HFF-Myc (cell line): ENCODE measurements at places on chromosomes 11 and 22.
A peak's percentile ranks its signal among the peaks of the same experiment; 100 is the strongest.

DNA sequence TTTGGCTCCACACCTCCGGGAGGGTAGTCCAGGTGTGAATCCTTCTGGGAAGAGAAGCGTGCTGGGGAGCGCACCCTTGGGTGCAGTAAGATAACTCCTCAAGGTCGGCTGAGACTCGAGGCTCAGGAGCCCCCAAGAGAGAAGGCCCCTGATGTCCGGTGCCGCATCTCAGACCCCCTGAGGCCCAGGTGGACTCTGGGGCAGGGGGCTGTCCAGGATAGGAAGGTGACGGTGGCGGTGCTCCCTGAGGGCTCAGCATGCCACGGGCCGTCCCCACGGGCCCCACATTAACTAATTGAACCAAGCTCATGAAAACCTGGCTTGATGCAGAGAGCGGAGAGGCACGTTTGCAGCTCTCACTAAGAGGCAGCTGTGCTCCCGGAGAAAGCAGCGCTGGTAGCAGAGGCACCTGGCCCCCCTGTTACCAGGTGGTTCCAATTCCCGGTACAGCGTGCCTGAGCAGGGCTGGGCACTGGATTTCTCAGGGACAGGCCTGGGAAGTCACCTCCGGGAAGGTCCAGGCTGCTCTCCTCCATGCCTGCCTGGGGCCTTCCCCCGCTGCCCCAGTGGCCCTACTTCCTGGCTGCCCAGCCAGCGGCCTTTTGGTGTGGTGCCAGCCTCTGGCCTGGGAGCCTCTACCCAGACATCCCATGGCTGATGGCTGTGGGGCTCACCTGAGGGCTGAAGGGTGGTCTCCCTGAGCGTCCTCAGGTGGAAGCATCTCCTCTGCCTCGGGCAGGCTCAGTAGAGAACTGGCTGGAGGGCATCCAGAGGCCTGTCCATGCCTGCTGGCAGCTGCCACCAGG lies 1.1 kb downstream of the KCNQ1 start:
- no peak for DNase-seq

DNA sequence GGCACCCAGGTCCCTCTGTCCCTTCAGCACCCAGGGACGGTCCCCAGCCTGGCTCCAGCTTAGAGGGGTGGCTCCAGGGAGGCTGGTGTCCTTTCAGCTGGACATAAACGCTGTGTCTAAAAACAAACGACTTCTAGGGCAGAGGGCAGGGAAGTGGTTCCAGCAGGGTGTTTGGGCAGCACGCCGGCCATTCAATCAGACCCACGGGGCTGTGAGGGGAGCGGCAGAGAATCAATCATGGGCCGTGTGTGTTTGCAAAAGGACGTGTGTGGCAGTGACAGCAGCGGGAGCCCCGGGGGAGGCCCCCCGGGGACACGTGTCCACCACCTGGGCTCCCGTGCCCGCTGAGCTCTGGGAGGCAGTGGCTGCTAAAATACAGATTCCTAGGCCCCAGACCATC lies 127.7 kb downstream of the MN1 start:
- DNase-seq, result no peak

GRCh38 chr11:6746086-6746618 lies 25.6 kb downstream of the OR2AG2 start:
- no peak for DNase-seq

- no peak for DNase-seq
Measured at GRCh38 chr11:19996571-19996970, 163.7 kb downstream of the DBX1 start.

GRCh38 chr22:27252282-27253049 lies 549.1 kb downstream of the MN1 start:
- DNase-seq, result peak; percentile 22

DNA sequence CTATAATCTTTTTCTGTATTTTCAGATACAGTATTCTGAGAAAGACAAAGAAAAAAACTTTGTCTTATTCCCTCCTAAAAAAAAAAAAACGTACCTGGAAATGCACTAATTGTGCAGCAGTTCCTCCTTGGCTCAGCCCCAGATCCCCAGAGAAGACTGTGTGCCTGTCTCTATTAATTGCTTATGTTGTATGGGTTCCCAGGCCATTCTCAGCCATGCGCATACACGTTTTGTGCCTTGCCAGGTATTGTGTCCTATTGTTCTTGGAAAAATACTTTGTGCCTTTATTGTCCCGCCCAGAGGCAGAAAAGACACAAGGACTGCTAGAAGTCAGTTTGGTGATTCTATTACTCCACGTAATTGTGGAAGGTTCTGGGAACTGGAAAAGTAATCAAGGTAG lies 91.2 kb downstream of the PIWIL4 start:
- no peak for DNase-seq

DNA sequence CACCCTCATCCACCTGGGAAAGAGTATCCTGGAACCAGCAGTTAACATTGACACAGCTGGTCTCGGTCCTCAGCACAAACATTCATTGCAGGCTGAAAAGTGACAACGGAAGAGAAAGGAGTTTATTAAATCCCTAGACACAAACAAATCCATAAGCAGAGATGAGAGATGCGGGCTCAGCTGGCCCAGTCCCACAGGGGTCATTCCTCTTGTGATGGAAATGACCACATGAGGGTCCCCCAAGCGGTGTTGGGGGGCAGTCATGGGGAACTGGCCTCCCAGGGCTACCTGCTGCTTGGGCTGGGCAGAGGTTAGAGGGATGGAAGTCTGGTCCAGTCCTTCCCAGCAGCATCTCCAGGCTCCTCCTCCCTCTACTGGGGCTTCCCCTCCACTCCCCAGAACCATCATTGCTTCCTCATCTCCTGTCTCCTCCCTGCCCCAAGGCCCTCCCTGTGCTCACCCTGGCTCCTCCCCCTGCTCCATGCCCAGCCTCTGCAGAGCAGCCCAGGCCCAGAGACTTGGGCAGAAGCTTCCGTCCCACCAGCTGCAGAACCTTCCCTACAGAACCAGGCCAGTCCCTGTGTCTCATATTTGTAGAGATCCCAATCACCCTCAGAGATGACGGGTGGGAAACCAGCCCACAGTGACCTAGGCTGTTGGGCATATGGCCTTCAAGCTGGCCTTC lies 5.4 kb upstream of the IGLL5 start:
- DNase-seq, result no peak

- peak; percentile 17 for DNase-seq
Measured at GRCh38 chr11:30917859-30918478, 331.8 kb upstream of the MPPED2 start.

DNA sequence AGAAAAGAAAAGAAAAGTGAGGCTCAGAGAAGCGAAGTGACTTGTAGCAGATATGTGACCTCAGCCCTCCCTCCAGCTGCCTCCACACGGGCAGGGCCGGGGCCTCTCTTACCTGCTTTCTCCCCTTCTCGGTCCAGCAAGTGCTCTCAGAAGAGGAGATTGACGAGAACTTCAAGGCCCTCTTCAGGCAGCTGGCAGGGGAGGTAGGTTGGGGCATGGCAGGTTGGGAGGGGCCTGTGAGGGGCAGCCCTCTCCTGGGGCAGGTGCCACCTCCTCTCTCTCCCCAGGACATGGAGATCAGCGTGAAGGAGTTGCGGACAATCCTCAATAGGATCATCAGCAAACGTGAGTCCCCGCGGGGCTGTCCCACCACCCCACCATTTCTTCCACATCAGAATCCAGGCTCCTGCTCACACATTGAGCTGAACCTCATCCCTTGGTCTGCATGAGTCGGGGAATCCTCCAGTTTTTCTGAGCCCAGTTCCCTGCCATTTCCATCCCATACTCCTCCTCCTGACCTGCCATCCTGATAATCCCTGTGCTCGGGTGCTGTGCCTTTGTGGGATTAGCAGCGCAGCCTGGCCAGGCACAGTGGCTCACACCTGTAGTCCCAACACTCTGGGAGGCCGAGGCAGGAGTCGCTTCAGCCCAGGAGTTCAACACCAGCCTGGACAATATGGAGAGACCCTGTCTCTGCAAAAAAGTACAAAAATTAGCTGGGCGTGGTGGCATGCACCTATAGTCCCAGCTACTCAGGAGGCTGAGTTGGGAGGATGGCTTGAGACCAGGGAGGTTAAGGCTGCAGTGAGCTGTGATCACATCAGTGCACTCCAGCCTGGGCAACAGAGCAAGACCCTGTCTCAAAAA lies 26.4 kb downstream of the CAPN1 start:
- DNase-seq, result no peak

DNA sequence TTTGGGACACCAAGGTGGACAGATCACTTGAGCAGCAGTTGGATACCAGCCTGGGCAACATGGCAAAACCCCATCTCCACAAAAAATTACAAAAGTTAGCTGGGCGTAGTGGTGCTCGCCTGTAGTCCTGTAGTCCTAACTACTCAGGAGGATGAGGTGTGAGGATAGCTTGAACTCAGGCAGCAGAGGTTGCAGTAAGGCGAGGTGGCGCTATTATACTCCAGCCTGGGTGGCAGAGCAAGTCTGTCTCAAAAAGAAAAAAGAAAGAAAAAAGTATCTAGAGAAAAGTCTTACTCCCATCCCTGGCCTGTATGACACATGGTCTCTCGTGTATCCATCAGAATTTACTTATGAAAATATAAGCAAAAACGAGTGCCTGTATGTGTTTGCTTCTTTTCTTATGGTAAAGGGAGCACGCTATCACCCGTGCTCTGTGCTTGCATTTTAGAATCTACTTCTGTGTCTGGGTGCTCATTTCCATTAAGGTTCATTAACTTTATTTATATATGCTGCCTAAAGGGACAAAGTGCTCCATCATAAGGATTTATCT lies 15.4 kb upstream of the CPT1A start:
- DNase-seq, result no peak

GRCh38 chr22:27804470-27805297 lies 3.1 kb upstream of the MN1 start:
- peak; percentile 19 for DNase-seq

DNA sequence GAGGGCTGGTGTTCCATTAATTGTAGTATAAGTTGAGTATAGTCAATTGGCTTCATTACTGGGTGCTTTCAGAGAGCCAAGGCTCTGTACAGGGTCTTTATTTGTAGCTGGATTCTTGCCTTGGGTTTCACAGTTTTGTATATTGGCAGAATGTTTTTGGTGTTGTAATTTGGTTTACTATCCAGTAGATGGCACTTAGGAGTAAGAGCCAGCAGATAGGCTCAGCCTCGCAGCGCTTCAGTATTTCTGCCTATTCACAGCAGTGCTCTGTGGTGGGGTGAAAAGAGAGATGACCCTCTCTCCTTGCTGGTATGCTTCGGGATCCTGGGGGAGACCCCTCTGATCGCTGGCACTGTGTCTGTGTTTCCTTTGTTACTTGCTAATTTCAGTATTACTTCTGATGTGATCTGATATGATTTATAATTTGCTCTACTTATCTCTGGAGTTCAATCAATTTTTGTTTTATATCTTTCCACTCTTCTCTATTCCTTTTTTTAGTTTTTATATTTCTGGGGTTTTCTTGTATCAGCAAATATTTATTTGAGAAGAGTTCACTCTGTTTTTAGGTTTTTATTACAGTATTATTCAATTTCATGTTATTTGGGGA lies 52.2 kb downstream of the ANO5 start:
- peak; percentile 2 for DNase-seq

GRCh38 chr22:24153353-24153752 lies 27.9 kb upstream of the SUSD2 start:
- DNase-seq, result no peak

DNA sequence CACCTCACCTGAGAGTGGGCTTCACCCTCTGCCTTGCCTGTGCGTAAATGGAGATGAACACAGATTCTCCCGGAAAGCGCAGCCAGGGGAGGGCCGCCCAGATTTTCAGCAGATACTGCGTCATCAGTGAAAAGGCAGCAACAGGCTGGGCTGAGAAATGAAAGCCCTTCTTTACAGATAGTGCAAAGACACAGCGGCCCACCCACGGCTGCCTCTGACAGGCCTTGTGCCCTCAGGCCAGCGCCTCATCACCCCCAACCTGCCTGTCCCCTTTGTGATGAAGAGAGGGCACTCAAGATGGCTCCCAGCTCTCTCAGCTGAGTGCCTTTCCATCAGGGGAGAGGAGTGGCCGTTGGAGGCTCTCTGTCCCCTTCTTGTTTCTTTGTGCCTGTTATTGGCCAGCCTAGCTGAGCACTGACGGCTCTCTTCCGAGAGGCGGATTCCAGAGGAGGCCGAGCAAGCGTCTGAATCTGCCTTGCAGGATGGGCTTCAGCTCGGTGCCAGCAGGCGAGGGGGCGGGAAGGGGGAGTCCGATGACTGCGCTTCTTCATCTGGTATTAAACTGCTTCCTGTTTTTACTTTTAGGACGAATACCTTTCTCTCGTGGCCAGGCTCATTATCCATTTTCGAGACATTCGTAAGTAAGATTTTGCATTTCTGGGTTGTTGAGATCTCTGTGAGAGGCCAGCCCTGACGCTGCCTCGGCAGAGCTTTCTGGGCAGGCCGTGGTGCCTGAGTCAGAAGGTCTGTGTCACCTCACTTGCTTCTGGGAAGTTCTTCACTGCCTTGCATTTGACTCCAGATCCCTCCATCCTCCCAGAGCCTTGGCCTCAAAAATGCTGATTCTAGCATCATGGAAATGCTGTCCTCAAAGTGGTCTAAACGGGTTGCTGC lies 43.7 kb downstream of the MED15 start:
- no peak for DNase-seq

DNA sequence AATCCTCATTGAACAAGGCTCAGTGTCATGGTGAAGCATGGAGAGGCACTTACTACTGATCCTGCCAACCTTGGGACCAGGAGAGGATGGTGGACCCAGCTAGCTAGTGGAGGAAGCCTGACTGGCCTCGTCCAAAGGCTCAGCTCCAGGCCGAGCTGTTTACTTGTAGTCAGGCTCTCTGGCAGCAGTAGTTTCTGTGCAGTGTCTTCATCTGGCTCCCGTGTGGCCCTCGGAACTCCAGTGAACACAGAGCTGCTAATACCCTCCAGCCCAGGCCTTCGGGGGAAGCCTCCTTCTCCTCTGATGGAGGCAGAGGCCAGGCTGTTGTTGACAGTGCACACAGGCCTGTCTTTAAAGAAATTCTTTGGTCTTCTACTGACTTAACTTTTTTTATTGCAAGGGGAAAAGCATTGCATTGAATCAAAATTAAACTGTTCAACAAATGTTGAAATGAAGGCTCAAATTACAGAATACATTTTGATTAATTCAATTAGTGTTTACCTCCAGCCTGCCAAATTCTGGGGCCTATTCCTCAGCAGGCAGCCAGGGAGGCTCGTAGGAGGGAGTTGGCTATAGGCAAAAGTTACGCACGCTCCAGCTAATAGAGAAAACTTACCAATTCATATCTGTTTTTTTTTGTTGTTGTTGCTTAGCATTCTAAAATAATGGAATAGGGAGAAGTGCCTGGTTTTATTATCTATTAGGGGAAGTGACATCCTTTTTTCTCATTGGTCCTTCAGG lies 18.8 kb downstream of the PPFIBP2 start:
- DNase-seq, result no peak

DNA sequence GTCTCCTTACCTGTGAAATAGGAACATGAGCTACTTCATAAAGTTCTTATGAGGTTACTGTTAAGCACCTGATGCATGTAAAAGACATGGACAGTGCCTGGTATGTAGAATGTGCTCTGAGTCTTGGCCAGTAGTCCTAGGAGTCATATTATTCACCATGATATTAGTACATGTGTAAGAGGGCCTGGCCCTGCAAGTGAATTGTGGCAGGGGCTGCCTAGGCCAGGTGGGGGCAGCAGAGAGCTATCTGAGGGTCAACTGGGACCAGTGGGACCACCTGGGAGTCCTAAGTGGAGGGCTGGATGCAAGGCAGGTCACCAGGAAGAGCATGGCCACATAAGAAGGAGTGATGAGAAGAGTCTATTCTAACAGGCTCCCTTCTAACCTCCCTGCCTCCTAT lies 529.5 kb downstream of the SOX6 start:
- no peak for DNase-seq
